ENCODE measurements at places on chromosomes 7 and 10.

GRCh38 chr10:30736685-30737232 lies 107.2 kb upstream of the LYZL2 start:
- DNase-seq: no peak

DNA sequence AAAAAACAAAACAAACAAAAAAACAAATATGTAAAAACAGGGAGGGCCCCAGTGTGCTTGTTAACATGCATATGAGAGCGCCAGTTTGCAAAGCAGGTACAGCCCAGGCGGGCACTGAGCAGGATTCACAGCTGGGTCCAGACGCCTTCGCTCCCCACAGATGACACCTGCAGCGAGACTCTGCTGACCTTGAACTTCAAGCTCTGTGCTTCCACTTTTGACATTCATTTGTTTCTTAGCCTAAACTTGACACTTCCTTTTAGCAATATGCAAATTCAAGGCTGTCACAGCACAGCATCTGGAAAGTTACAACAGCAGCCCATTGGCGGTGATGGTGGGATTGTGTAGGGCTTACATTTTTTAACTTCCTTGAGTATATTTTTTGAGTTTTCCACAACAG lies 88.8 kb upstream of the TNS3 start:
- DNase-seq: no peak

DNA sequence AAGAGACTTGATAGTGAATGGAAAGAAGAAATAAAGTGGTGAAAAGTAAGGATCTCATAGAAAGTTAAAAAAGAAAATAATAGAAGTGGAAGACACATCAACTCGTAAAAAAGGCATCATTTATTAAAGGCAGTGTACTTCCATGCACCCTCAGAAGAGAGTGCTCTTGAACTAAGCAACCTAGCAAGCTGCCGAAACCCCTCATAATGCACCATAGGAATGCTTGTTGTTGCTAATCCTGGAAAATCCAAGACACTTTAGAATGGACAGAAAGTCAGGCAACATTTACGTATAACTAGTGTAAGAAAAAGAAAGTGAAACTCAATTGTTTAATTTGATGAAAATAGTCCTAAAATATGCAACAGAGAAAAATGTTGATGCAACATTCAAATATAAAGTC lies 12.8 kb downstream of the TFPI2 start:
- DNase-seq: no peak

DNA sequence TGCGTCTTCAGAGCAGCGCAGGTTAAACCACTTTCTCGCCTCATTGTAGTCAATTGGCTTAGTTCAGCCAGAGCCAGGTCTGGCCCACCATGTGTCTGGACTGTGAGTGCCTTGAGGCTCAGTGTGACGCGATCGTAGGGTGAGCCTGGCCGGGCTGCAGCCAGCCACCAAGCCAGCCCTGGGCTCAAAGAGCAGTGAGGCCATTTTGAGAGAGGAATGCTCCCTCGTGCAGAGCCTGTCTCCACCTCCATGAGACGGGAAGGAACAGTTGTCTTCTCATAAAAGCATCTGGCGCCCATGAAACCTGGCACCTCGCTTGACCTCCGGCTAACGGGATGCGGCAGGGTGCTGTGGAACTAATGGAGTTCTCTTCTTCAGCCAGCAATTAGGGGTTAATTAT lies 34.5 kb downstream of the LHPP start:
- DNase-seq: no peak

- no peak for DNase-seq
Observed at GRCh38 chr10:2897619-2898508, 169.5 kb upstream of the PFKP start.

DNA sequence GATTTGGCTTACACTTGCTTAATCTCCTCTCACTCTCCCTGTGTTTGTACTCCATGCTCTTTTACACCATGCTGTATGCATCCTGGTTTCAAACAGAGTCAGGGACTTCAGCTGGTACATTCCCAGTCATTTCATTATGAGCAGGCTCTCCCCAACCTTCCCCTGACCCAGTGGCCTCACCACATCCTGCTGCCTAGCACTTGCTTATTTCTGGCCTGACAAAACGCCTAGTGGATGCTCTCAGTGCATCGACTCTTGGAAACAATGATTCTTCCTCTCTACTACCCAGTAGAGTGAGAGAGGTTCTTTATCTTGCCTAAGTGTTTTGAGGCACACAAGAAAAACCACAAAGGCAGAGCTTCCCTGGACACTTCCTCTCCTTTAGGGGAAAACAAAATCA lies 63.4 kb downstream of the CAV1 start:
- no peak for DNase-seq

Data from activated CD4-positive, alpha-beta T cell treated with anti-CD3 and anti-CD28 coated beads for 1 hour (primary cell).